ENCODE measurements at places on chromosomes 6 and 20.

DNA sequence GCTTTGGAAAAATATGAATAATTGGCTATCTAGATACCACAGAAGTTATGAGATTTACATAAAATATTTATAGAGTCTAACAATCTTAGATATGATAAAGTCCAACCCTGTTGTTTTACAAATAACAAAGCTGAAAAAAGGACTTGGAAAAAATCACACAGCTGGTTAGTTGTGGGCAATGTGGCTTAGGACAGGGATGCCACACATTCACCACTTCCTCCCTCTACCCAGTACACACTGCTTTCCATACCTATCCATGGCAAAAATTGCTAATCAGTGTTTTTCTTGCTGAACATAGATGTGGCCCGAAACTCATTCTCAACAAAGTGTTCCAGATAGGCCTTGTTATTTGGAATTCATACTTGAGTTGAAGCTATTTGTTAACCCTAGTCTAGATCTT is 147.3 kb upstream of the BMP5 start:
- DNase-seq = no peak

DNA sequence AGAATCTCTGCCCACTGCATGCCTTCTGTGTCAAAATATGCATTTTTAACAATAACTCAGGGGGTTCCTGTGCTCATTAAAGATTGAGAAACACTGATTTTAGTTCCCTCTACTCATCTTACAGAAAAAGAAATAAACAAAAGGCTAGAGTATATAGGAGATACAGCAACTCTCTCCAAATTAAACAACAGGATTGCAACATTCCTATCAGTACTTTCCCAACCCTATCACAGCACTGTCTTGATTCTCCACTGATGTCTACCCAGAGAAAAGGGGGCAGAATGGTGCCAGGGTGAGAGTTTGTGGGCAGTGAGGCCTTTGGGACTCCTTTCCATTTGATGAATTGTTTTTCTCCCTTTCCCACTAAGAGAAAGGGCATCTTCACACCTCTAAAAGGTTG is 4.7 kb downstream of the OTOR start:
- DNase-seq = no peak

DNA sequence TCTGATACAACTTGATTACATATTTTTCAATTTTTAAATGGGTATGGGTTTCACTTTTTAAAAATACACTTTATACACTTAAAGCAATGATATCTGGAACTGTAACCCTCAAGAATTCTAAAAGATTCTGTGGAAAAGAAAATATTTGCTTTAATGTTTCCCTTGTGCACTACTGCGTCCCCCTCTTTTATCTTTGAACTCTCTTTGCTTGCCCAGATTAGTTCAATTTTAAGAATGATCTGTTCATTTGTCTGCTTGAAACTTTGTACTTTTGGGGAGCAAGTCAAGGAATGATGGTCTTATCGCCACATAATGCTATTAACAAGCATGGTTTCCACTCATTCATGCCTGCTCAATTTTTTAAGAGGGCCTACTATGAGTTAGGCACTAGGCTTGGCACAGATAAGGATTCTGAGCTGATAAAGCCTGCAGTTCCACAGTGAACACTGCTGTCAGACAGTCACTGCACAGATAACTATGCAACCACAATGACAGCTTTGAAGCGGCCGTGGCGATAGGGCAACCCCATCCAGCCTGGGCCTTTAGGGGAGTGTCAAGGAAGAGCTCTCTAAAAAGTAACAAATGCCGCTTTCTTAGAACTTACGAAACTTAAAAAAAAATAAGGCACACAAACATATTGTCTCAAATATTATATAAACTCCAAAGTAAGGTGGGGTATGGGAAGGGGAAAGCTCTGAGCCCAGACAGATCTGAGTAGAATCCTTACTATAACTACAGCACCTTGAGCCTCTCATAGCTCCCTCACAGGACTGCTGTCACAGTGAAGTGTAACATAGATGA is 29.7 kb downstream of the FYN start:
- no peak for DNase-seq

DNA sequence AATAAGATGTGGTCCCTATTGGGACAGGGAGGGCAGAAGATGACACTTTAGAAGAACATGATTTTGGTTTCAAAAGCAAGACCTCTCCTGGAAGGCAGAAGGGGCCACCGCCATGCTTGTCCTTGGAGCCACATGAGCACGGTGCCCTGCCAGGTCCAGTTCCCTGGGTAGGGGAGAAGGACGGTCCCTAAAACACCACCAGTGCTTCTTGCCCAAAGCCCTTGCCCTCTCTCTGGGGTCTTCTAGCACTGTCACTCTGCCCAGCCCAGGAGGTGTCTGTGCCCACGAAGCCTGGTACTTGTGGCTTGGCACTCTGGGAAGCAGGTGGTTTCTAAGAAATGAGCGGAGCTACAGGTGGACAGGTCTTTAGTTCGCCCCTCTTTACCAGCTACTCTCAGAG is 46.0 kb downstream of the PLCG1 start:
- no peak for DNase-seq

DNA sequence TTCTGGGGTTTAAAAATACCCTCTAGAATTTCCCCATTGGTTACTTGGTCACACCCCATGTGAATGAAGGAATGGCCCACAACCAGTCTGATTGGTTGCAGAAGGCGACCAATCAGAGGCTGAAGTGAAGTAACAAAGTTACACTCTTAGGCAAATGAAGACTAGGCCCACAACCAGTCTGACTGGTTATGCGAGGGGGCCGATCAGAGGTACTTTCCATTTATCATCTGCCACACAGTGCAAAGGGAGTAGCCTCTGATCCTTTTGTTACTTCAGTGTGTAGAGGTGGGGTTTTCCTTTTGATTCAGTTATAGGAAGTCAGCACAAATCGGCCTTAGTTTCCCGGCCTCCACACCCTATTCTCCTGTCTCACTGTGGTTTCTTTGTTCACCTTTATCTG is 61.2 kb upstream of the SGK1 start:
- no peak for DNase-seq

- peak; percentile 24 for DNase-seq
Observed at GRCh38 chr6:126063512-126064146, 77.3 kb downstream of the TRMT11 start.

- no peak for DNase-seq
Observed at GRCh38 chr20:58224974-58225373, 3.5 kb downstream of the ANKRD60 start.

- no peak for DNase-seq
Observed at GRCh38 chr20:34074101-34074760, 37.8 kb downstream of the EIF2S2 start.

Data from brain pericyte (primary cell).